Activated CD4-positive, alpha-beta T cell treated with anti-CD3 and anti-CD28 coated beads, Interleukin-2, amount 50 U/mL, for 1 hour (primary cell): ENCODE measurements at places on chromosomes 5 and 9.

DNA sequence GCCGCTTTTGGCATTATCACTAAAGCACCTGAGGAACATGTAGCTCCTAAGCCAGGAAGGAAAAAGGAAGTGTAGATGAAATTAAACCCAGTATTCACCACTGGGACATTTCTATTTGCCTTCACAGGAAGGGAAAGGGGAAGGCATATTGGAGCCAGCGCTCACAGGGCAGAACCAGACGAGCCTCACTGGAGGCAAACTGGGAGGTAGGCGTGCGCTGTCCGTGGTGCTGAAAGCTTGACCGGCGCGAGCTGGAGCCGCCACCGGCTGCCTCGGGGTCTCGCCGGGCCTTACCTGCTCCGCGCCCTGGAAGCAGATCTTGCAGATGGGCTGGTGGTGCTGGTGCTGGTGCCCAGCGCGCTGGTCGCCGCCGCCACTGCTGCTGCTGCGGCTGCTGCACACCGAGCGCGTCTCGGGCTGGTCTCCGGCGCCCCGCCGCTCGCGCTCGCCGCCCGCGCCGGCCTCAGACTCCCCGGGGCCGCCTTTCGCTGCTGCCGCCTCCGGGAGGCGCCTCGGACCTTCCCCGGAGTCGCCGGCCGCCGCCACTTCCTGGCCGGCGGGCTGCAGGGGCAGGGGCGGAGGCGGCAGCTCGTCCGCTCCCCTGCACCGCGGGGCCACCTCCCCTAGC is 732 bp downstream of the MARCHF11 start:
- DNase-seq = peak; percentile 3

DNA sequence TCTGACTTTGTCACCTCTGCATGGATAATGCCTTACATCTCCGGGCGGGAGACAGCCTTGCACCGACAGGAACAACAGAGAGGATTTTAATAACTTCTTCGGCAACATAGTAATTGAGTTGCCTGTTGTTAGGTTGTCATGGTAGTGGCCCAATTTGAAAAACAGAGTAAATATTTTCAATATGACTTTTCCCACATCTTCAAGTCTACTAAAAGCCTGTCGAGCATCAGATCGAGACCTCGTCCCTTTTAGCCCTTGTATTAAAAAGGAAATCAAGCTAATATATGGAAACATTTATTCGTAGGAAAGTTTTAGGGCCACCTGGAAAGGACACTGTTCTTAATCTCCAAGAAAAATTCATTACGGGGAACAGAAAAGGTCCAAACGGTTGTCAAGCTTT is 70.8 kb upstream of the FCN2 start:
- no peak for DNase-seq

DNA sequence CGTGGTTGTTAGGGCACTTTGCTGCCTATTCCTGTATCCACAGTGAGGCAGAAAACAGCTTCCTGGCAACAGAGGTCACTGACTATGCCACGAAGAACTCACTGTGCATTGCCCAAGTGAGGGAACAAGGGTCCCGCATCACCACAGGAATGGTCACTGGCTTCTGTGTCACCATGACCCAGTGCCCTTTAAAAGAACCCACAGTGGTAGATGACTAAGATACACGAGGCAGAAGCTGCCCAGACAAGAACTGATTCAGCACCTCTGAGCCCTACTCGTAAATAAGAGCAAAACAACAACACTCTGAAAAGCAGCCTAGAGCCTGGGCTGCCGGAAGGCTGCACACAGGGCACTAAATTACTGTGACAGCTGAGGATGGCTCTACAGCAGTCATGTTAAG is 236.6 kb upstream of the RASEF start:
- DNase-seq = no peak

GRCh38 chr9:80885894-80886293 is 803.5 kb downstream of the TLE1 start:
- DNase-seq = no peak

DNA sequence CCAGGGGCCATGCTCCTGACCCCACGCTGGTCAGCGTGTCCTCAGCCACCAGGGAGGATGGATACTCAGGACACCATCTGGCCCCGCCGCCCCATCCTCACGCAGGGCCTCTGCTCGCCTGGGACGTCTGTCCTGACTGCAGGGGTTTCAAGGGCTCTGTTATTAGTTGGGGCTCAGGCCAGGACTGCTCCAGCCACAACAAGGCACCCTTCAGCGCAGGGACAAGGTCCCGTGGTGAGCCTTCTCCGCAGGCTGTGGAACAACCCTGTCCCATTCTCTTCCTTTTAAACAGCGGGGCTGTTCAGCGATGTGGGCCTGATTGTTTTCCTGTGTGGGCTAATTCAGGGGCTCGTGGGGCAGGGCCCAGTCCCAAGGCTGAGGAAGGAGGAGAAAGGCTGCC is 61.6 kb downstream of the SEMA4D start:
- no peak for DNase-seq
